ENCODE measurements at places on chromosomes 6 and 20.
A peak's percentile ranks its signal among the peaks of the same experiment; 100 is the strongest.

DNA sequence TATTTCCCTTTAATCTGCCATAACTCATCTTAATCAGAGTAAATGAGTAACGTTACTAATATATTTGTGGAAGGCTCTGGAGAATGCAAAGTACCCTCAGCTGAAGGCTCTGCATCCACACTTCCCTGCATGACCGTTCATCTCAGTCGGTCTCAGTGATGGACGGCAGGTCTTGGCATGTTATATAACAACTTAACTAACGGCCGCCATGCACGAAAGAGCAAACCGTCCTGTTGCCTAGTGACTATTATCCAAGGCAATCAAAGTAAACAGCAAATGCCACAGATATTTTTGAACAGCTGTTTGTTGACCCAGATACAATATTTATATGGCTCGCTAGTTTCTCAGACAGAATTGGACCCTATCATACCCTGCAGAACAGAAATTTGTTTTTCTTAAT, 194.9 kb upstream of the SMLR1 start:
- DNase-seq = no peak

GRCh38 chr6:101887532-101887931, 494.0 kb downstream of the GRIK2 start:
- no peak for DNase-seq

GRCh38 chr6:1312203-1312472, 240 bp downstream of the FOXQ1 start:
- DNase-seq = no peak

DNA sequence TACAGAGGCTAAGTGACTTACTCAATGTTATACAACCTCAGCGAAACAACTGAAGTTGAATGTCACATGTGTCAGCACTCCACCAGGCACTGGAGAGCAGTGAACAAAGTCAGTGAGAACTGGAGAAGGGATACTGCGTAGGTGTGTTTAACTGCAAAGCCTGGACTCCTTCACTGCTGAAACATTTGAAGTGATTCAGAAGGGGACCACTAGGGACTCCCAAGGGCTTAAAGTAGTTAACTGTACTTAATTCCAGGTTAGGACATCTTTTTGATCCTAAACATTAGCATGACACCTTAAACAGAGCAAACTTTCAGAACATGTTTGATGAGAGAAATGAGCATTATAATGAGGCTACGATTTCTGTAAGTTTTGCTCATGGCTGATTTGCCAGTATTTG, 45.0 kb upstream of the ZBTB24 start:
- DNase-seq = no peak

DNA sequence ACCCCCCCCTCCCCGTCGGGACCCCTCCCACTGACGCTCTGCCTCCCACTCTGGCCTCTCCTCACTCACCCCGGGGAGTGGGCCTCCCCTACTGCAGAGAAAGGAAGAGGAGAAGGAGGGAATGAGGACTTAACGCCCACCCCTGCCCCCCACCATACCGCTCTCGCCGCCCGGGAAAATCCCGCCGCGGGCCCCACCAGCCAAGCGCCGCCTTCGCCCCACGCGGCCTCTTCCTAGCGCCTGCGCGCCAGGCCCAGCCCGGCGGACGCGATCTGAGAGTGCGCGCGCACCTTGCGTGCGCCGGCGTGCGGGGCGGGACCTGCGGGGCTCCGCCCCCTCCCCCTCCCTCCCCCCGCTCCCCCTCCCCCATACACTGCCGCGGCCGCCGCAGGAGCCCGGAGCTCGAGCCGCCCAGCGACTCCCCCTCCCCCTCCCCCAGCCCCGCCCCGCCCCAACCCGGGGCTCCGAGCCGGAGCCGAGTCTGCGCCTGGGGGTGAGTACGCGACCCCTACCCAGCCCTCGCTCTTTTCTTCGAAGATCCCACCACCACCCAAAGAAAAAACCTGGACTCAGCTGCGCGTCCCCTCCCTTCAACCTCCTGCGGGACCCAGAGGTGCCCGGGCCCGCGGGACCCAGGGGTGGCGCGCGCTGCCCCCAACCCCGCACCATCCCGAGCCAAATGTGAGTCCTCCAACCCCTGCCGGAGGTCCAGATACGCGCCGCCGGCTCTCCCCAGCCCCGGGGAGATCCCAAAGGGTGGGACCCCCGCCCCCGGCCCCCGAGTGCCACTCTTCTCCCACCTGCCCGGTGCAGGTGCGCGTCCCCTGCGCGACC, at the start of the genes MRPL14 and TMEM63B:
Gene MRPL14 (minus strand): TSS at position 267 of the 834 bp plus-strand sequence. CDS start 10,841 bp downstream, outside the sequence.
Gene TMEM63B (plus strand): TSS at position 369 of the 834 bp plus-strand sequence. CDS start 7,031 bp downstream, outside the sequence.
- DNase-seq = peak; percentile 100

DNA sequence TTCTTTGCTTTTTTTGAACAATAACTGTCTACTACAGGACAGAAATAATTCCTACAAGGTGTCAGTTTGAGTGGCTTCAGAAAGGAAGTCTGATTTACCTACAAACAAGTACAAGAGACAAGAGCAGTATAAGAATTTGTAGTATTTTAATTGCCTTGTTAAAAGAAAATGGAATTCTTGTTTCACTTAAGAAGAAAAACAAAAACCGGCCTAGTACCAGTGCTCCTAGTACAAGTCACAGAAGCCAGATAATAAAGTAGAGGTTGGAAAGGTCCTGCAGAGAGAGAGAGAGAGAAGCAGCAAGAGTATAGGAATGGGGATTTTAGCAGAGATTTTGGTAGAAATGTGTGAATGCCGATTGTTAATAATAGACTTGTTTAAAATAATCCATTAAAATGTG, 6.4 kb downstream of the TAB2 start:
- DNase-seq = no peak

GRCh38 chr6:37739618-37740017, 41.9 kb upstream of the MDGA1 start:
- no peak for DNase-seq

GRCh38 chr20:40965671-40966070, 63.0 kb upstream of the TOP1 start:
- no peak for DNase-seq

- DNase-seq = no peak
These were observed 226.7 kb upstream of the PRDM1 start for GRCh38 chr6:105859457-105859856.

DNA sequence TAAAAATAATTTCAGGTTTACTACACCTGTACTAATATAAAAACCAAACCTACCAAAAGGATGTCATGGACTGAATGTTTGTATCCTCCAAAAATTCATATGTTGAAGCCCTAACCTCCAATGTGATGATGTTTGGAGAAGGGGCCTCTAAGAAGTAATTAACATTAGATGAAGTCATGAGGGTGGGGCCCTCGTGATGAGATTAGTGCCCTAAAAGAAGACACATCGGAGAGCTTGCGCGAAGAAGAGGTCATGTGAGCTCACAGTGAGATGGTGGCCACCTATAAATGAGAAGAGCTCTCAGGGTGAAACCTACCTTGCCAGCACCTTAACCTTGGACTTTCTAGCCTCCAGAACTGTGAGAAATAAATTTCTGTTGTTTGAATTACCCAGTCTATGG, 20.8 kb downstream of the TULP4 start:
- no peak for DNase-seq

GRCh38 chr20:52010541-52010940, 181.0 kb downstream of the ZFP64 start:
- no peak for DNase-seq

- no peak for DNase-seq
These were observed 65.3 kb upstream of the KCNK16 start for GRCh38 chr6:39387785-39388184.

DNA sequence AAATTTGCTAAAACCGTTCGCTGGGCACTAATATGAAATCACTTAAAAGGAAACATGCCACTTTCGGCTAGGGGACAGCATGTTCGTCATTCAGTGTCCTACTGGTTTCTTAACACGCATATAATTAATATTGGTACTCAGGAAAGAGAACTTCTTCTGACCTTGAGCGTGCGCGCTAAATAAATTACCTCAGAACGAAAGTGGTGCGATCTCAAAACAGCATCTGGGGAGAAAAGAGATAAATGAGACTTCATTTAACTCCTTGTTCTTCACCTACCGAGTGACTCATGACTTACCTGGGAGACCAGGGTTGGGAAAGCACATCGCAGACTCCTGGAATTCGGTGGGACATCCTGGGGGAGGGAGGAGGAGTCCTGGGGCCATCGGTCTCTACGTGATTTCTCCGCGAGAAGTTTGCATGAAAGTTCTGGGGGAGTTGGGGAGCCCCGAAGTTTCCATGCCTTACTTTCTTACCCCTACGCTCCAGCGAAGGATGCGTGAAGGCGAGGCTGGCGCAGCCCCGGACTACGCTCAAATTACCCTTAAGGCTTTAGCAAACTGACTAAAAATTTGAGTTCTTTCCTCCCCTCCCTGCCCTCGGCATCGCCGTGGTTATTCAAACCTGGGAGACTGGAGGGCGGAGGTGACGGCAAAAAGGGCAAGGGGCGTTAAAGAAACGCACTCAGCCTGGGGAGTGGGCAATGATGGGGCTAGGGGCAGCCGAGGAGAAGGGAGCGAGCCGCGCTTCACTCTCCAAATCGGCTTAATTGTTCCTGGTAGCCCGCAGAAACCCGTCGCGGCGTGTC, 1.1 kb upstream of the BEND6 start:
- DNase-seq = no peak

DNA sequence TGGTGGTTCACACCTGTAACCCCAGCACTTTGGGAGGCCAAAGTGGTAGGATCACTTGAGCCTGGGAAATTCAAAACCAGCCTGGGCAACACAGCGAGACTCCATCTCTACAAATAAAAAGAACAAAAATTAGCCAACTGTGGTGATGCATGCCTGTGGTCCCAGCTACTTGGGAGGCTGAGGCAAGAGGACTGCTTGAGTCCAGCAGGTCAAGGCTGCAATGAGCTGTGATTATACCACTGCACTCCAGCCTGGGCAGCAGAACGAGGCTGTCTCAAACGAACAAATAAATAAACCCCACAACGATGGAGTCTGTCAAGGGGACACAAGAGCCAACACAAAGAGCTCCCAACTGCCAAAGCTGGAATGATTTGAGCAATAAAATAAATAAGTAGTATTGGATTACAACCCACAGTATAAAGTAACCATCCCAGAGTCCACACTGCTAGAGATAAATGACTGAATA, 13.5 kb downstream of the ZMYND8 start:
- no peak for DNase-seq

GRCh38 chr20:53699906-53700305, 106.3 kb upstream of the ZNF217 start:
- no peak for DNase-seq

GRCh38 chr6:33279257-33279695, 2.4 kb downstream of the B3GALT4 start:
- peak; percentile 30 for DNase-seq

- no peak for DNase-seq
These were observed 6.1 kb upstream of the ULBP3 start for GRCh38 chr6:150075034-150075421.

- no peak for DNase-seq
These were observed 118.2 kb downstream of the TENT5A start for GRCh38 chr6:81634155-81634880.

- no peak for DNase-seq
These were observed 42.0 kb upstream of the MCHR2 start for GRCh38 chr6:100035873-100036653.

GRCh38 chr6:123091091-123091895, 95.3 kb downstream of the CLVS2 start:
- peak; percentile 36 for DNase-seq

GRCh38 chr6:44049989-44050871, 77.0 kb downstream of the MRPL14 start:
- peak; percentile 47 for DNase-seq

- no peak for DNase-seq
These were observed 1.8 kb downstream of the SEC63 start for GRCh38 chr6:107956181-107956580.

GRCh38 chr20:3084283-3084985, at the start of gene AVP:
Gene AVP (minus strand): TSS chr20:3084724. CDS start chr20:3084674, 50 bp downstream.
- peak; percentile 73 for DNase-seq

- no peak for DNase-seq
These were observed 273.0 kb downstream of the CDH4 start for GRCh38 chr20:61524951-61525666.

DNA sequence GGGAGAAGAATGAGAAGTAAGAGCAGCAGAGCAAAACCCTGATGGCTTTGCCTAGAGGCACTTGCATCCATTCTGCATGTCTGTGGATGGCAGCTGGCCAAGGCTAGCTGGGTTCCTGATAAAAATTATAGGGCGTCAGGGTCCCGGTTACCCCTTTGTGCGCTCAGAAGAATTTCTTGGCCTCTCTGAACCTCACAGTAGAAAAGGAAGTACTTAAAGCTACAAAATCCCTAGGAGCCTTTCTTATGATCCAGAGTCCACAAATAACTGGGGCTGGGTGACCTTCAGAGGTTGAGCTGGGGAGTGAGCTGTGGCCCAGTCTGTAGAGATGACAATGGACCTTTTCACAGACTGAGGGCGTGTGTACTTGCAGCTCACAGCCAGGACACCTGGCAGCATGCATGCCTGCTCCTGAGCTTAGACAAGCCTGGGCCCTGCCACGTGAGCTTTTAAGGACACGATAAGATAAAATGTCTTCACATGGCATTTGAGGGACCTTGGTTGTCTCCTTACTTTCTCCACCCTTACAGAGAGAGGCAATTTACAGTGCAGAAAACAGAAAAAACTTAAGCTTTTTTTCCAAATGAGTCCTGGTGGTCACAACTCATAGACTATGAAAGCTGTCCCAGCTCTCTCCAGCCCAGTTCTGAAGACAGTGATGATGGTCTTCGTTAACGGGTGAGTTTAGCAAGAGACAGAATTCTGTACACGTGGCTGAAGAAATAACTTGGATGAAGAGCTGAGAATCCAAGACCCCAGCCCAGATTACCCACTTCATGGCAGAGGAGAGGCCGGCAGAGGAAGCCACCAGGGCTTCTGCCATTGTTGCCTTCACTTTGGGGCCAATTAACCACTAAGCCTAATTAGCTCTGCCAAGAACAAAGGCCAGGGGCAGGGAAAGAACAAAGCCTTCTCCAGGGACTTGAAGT, 50.3 kb downstream of the FOXA2 start:
- no peak for DNase-seq

DNA sequence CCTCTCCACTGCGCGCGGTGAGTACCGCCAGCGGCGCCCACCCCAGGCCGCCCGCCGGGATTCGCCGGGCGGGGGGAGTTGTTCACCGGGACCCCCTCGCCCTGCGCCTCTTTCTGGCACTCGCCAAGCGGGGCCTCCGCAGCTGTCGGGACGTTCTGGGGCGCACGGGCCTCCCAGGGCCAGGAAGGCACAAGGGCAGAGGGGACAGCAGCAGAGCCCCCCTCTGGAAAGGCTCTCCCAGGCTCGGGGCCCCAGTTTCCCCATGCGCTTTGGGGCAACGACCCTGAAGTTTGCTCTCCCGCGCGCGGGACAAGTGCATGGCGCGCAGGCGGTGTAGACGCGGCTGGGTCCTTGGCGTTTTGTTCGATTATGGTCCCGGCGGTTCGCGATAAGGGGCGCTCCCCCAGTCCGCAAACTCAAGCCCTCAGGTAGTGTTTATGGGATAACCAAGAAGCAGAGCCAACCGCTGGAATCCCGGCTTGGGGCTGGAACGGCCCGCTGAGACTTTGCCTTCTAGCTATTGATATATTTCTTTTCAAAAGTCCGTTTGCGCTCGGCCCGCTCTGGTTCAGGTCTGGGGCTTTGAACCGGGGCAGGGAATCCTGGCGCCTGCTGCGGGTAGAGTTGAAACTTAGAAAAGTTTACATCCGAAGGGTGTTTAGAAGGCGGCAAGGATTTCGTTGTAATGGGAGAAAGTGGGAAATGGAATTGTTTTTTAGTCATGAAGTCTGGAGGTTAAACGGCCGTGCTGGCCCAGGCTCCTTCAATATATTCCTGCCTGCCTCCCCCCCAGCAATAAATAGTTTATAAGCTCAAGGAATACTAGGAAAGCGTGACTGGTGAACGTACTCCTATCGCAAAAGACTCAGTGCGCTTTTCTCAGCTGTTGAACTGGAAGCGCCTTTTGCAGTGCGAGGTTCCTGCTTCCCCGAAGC, 595 bp downstream of the EYA2 start:
- DNase-seq = peak; percentile 85

Measured in osteoblast (primary cell).